ENCODE measurements at places on chromosomes 3 and 15.

DNA sequence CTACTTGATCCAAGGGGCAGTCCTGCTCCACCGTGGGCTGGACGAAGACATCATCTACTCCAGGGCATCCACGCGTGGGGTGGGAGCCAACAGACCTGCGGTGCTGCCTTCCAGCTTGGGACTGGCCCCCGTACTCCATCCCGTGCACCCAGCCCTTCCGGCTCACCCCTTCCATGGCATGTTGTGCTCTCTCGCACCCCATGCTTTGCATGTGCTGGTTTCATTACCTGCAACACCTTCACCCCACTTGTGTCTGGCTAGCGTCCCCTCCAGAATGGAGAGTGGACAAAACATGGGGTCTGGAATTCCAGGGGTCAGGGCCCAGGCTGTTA lies 30.2 kb downstream of the SEMA7A start:
- no peak for DNase-seq

DNA sequence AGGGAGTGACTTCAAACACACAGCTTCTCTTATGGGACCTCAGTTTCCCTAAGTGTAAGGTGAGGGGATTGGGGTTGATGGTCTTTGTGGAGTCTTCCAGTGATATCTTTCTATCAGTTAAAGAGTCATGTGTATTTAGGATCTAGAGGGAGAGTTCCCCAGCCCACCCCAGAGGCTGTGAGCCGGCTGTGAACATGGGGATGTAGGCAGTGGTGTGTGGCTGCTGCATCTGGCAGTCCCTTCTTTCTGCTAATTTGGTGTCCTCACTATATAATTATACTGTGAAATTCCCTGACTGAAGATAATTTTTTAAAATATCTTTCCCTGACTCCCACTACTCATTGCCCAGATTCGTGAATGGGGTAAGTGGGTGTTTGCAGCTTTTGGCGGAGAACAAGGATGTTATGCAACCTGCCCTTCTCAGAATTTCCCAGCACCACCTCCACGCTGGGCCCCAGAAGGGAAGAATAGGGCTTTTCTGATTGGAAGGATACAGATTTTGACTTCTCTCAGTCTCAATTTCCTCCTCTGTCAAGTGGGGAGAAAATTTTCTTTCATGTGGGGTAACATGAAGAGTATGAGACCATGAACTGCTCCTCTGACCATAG lies 79.0 kb upstream of the RASGRF1 start:
- no peak for DNase-seq

DNA sequence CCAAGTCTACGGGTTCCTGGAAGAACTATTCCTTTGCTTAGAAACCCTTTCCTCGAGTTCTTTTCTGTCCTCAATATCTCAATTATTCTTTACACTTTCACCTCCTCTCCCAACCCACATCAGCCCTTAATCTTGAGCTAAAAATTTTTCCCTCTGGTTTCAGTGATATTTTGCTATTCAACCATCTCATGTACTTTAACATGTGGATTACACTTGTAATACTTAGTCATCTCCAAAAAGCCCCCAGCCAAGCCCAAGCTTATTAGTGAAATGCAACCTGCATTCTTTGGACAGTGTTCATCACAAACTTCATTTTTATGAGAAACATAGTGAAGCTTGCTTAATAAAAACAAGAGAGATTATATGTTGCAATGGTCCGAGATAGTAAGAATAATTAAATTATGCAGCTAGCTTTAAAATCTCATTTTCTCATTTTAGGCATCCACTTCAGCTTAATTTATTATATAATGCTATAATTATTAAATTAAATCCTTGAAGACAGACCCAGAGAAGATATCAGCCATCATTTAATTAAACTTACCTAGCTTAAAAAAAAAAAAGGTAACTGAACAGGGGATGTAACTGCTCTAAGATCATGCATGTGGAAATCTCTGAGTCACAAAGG lies 534.5 kb upstream of the TBL1XR1 start:
- DNase-seq: no peak

- no peak for DNase-seq
Observed at GRCh38 chr15:38148471-38148870, 104.2 kb upstream of the SPRED1 start.

DNA sequence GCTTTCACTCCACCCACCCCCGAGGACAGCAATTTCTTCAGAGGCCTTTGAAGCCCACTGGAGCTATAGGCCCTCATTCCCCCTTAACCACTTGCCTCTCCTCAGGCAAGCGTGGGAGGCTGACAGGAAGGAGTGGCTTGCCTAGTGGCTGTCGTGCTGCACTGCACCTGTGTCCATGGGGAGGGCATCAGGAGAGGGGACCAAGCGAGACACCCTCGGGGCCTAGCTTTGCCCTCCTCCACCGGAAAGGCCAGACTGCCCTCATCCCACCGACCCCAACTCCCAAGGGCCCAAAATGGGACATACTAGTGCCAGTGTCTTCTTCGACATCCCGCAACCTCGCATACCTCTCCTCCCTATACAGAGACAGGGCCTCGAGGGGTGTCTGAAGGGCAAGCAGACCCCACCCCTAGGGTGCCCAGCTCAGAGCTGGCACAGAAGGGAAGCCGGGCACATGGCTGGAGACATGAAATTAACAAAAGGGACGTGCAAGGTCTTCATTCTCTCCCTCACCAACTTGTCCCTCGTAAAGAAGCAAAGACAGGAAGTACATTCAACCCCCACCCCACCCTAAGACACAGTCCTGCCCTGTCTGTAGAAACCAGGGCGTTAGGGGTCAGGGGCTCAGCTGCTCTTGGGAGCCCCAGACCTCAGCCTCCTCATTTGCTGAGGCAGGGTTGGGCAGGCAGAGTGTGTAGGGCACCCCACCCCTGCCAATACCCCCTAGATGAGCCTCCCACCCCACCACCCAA lies 24.3 kb downstream of the VIPR1 start:
- DNase-seq: peak; percentile 45

DNA sequence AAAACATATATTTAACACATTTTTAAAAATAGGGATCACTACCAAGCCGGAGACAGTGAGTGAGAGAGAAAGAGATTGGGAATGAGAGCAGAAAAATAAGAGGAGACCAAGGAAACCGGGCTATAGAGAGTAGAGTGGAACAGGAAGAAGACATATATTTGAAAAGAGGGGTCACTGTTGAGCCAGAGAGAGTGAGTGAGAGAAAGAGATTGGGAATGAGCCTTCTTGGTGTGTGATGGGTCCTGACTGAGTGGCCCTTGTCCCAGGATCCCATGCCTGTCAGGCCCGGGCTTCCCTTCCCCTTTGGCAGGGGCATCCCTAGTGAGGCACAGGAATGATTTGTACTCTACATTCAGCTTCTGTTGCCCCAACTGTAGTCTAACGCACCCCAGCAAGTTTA lies 646.6 kb downstream of the NTRK3 start:
- no peak for DNase-seq

DNA sequence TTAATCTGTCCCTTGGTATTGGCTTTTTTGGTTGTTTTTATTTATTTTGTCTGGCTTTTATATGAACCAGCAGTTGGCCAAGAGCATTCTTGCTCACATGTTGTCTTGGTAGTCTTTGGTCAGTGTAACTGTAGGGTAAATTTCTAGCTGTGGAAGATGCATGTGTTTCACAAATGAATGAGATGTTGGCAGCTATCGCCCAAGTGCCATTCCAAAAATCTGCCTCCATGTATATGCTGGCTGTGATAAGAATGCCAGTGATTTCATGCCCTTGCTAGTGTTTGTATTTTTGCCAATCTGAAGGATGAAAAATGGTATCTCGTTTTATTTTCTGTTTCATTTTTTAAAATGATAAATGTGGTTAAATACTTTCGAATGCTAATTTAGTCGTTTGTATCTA lies 50.1 kb downstream of the TLNRD1 start:
- DNase-seq: no peak

GRCh38 chr15:55322467-55322866 lies 3.4 kb downstream of the PIGB start:
- no peak for DNase-seq

- DNase-seq: no peak
Observed at GRCh38 chr15:40493089-40493840, 22.5 kb downstream of the CHST14 start.

DNA sequence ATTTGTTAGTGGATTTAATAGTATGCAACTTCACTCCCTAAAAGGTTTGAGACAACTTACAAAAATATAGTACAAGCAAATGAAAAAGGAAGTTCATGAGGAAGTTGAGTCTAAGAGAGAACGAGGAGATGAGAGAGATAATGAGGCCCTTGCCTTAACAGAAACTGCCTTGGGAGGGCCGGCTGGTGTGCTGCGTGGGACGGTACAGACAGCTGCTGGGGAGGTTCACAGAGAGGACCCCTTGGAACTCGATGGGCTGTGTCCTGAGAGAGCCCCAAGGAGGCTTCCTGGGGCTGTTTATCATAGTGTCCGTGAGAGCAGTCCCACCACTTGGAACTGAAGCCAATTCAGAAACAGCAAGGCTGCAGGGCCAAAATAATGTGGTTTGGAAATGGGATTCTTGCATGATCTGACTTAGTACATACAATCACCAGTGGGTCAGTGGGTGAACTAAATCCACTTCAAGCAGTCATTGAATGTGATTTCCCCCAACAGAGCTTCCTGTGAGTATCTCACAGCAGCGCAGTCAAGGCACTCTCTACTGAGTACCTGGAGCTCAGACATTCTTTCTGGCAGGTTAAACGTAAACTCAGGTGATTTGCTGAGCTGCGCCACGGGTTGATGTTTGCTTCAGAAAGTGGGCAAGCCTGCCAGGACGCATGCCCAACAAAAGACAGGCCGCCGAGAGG lies 90.8 kb downstream of the CRTC3 start:
- DNase-seq: no peak

DNA sequence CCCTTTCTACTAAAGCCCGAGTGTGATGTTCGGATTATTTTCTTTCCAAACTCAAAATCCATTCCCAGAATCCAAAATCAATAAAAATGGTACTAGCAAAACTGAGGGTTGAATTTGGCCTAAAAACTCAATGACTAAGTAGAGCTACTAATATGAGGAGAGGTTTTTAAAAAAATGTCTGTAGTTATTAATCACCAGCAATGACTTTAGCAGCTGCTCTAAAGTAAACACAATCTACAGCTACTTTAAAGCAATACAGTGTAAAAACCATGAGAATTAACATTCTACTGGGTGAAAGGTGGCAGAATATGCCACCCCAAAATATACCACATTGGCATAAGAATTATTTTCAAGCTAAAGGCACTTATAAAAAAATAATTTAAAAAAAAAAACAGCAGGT lies 23.5 kb downstream of the FHIT start:
- DNase-seq: no peak
